ENCODE measurements at places on chromosomes 13 and 19.
A peak's percentile ranks its signal among the peaks of the same experiment; 100 is the strongest.

GRCh38 chr19:19750842-19751790 is 18.2 kb upstream of the ZNF14 start:
- ATAC-seq: no peak

- peak; percentile 24 for ATAC-seq
Observed at GRCh38 chr13:74246487-74246886, 112.3 kb upstream of the KLF12 start.

- no peak for ATAC-seq
Observed at GRCh38 chr13:30440910-30441703, 18.8 kb downstream of the UBE2L5 start.

GRCh38 chr13:86298725-86299124 is 499.5 kb upstream of the SLITRK6 start:
- ATAC-seq: peak; percentile 99

- ATAC-seq: peak; percentile 70
Observed at GRCh38 chr19:51366389-51367254, 434 bp upstream of the ETFB start.

DNA sequence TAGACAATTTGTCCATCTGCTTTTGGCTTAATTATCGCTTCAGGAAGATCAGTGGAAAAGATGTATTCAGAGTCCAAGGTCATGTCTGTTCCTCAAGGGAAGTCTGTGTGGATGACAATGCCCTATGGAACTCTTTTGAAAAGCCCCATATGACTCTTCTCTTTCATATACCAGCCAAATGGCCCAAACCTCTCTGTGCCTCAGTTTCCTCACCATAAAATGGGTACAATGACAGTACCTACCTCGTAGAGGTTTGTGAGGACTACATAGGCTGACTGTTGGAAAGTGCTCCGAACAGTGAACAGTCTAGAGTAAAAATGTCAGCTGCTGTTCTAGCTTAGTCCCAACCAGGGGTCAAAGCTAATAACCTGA is 104.6 kb downstream of the COL4A2 start:
- no peak for ATAC-seq

GRCh38 chr19:955803-956765 is 28.1 kb upstream of the WDR18 start:
- no peak for ATAC-seq

Measured in motor neuron (in vitro differentiated cells).